Epithelial cell of esophagus (primary cell): ENCODE measurements at places on chromosomes 3 and 15.

GRCh38 chr3:73557986-73558726 is 66.6 kb downstream of the PDZRN3 start:
- peak; percentile 40 for DNase-seq

DNA sequence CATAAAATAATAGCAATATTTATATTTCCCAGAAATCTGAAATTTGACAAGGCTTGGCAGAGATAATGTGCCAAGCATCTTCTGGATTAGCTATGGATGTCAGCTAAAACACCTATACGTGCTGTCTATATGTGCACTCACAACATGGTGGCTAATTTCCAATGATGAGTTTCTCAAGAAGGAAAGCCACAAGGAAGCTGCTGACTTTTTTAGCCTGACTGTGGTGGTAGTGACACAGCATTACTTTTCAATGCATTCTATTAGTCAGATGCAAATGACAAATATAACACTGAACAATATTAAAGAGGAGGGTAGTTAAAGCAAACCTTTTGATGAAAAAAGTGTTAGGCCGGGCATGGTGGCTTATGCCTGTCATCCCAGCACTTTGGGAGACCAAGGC is 101.7 kb upstream of the CCDC54 start:
- DNase-seq, result no peak

- no peak for DNase-seq
Observed at GRCh38 chr3:196134691-196135090, 52.8 kb upstream of the TFRC start.

DNA sequence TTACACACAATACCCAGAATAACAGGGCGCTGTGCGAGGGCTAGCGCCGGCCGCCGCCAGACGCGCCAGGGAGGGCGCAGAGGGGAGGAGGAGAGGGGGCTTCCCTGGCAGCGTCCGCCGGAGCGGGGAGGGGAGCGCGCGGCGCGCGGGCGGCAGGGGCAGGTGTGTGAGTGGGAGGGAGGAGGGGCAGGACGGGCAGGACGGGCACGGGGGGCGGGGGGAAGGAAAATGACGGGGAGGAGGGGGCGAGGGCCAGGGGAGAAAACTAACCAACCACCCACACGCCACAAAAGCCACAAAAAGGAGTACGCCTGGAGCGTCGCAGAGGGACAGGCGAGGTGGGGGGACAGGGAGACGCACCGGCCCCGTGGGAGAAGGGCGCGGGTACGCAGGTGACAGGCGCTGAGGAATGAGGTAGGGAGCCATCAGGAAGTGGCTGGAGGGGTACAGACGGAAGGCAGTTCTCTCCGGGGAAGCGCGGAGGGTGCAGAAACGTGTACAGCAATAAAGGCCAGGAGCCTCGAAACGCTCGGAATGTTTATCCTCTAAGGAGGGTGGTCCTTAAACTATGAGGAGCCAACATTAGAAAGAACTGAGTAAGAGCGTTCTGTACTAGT is 610 bp upstream of the SATB1 start:
- DNase-seq, result peak; percentile 4

GRCh38 chr3:156762631-156763185 is 63.4 kb upstream of the LEKR1 start:
- DNase-seq, result peak; percentile 41

DNA sequence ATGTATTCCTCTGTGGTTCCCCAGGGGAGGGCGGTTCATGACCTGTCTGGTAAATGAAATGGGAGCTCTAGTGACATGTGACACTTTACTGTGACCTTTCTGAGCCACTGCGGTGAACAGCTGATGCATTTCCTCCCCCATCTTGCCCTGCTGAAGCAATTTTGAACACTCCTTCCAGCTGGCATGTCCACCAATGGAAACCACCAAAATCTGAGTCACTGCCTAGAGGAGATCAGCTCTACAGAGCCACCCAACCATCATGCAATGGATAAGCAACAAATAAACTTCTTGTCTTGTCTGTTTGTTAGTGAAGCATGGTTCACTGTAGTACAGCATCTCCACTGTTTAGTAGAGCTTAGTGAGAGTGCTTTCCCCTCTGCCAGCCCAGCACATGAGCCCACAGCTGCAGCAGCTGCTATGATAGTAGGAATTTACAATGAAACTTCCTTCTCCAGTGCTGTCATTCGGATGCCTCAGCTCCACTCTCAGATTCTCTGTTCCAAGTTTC is 479.4 kb downstream of the NTRK3 start:
- DNase-seq, result no peak

GRCh38 chr15:61038910-61039309 is 190.2 kb downstream of the RORA start:
- no peak for DNase-seq

DNA sequence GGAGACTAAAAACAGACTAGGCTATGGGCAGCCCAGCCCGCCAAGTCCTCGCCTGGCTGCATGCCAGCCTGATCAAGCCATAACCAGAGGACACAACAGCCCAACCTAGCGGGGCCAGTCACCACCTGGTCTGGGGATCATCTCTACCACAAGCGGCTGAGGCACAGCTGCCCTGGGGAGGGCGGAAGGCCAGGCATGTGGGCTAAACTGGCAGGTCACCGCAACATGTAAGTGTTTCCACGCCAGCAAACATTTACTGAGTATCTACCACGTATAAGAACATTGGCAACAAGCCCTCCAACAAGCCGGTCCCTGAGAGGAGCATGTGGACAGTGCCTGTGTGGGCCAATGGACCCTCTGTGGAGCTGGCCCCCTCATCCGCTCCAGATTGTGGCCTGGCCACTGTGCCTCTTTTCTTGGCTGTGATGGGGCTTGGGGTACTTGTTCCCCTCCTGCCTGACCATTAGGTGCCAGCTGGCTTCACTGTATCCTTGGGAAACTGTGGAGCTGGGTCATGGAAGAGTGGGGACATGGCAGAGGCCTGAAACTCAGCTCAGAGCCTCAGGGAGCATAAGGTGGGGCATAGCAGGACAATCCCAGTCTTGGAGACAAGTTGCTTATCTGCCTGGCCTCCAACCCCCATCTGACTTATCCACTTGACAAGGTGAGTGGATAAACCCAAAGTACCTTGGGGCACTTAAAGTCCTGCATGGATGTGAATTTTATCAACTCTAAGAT is 9.0 kb downstream of the UBXN7 start:
- DNase-seq, result no peak

DNA sequence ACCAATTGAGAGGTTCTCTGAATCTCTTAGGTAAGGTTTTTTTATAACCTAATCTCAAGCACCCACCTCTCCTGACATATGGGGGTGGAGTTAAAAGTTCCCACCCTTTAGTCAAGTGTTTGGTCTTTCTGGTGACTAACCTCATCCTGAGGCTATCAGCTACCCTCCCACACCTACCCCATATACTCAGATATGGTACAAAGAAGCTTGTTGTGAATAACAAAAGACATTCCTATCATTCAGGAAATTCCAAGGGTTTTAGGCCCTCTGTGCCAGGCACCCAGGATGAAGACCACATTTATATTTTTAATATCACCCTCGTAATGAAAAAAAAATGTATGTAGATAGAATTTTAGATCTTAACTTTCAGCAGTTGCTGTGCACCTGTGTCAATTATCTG is 9.0 kb downstream of the CHMP2B start:
- DNase-seq, result no peak

DNA sequence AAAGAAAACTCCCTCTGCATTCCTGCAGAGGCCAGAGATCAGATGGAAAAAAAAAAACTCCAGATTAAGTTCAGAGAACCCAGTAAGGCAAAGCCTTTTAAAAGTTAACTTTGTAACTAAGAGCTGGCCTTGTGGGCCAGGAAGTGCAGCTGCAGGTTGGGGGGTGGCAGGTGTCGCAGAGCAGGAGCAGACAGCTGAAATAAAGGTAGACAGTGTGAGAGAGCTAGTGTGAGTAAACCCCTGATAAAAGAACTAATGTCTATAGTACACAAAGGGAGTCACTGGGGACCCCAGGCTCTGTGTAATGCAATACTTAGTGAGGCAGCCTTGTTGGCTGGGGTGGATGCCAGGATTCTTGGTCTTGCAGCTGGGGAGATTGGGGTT is 42.1 kb downstream of the PPCDC start:
- no peak for DNase-seq

DNA sequence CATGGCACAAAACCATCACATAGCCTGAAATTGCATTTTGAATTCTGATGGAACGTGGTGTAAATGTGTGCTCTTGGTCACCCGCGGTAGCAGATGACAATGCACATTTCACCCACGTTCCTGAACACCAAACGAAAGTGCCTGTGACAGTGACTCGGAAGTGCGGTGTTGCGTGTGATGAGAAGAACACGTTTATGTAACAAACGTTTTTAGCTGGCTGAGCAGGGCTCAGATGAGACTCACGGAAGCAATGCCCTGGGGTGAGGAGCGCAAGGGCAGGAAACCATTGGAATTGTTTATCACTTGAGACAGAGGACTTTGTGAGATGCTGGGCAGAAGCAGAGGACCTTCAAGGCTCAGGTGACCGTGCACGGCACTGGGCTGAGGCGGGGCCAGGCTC is 449.2 kb upstream of the CFAP20DC start:
- DNase-seq, result no peak

- no peak for DNase-seq
Observed at GRCh38 chr3:152192050-152192449, 76.7 kb upstream of the MBNL1 start.

- DNase-seq, result no peak
Observed at GRCh38 chr3:120560304-120561250, 35.6 kb upstream of the NDUFB4 start.

- no peak for DNase-seq
Observed at GRCh38 chr3:45938043-45938435, 5.2 kb upstream of the CXCR6 start.

DNA sequence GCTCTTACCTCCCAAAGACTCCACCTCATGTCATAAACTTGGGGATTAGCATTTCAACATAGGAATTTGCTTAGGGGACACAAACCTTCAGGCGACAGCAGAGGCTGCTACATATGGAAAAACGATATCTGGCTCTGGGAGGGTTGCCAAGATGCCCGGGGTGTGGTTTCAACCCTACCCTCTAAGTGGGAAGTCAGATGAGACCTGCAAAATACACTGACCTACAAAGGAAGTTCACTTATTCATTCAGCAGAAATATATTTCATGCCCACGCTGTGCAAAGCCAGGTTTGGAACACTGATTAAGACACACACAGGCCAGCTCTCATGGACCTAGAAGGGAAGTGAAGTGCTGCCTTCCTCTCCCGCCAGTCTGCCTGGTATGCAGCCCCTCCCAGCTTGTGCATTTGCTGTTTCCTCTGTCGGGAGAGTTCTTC is 239.3 kb downstream of the FEZF2 start:
- DNase-seq, result peak; percentile 33

- no peak for DNase-seq
Observed at GRCh38 chr3:189567766-189568420, 63.3 kb upstream of the TP63 start.

DNA sequence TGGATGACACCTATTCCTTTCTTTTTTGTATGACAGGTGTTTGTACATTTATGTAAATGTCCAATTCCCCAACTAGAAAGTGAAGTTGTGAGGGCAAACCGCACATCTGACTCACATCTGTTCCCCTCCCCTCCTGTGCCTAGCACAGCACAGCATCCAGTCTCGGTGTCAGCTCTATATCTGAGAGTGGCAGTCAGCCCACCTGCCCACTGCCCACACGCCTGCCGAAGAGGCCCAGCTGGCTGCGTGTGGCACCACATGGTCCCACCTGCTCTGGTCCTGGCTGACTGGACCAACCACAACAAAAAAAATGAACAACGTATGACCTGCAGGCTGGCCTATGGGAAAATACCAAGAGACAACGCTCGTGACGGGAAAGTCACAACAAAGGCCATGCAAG is 62.8 kb downstream of the XXYLT1 start:
- DNase-seq, result no peak

GRCh38 chr15:68369931-68370767 is 61.8 kb downstream of the ITGA11 start:
- no peak for DNase-seq

DNA sequence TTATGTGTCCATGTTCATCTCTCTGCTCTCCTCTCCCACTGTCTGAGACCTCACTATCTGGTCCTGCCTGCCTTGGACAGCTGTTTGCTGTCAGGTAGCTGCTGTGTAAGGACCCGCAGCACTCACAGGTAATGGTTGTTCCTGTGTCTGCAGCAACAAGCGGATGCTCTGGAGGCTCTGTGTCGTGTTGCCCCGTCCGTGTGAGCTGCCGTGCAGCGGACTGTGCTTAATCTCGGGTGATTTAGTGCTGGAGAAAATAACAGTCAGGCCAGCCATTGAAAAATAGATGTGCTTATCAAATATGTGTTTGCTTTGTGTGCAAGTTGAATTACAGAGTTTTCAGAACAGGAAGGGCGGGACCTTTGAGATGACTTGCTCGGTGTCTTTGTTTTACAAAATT is 121.4 kb downstream of the GABRG3 start:
- DNase-seq, result no peak

DNA sequence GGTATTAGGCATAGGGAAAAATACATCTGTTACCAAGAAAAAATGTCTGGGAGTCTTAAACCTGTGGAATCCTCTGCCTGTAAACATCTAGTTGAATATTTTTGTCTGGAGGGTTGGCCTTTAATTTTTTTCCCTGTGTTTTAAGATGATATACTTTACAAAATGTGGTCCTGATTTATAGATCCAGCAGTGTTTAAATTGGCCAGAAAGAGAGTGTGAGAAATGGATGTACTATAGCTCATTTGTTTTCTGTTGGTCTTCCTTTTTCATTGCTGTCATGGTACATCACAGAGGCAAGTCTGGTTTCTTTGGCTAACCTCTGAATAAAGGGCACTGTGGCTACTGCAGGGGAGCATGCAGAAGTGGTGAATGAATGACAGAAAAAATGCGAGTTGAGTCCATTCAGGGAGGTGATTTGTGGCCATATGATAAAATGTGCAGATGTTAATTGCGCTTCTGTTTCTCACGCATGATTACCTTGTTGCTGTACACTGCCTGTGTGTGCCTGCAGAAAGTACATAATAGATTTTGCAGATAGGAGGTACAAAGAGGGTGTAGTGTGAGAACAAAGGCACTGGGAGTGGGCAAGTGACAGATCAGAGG is 150.0 kb downstream of the NFKBIZ start:
- DNase-seq, result no peak

DNA sequence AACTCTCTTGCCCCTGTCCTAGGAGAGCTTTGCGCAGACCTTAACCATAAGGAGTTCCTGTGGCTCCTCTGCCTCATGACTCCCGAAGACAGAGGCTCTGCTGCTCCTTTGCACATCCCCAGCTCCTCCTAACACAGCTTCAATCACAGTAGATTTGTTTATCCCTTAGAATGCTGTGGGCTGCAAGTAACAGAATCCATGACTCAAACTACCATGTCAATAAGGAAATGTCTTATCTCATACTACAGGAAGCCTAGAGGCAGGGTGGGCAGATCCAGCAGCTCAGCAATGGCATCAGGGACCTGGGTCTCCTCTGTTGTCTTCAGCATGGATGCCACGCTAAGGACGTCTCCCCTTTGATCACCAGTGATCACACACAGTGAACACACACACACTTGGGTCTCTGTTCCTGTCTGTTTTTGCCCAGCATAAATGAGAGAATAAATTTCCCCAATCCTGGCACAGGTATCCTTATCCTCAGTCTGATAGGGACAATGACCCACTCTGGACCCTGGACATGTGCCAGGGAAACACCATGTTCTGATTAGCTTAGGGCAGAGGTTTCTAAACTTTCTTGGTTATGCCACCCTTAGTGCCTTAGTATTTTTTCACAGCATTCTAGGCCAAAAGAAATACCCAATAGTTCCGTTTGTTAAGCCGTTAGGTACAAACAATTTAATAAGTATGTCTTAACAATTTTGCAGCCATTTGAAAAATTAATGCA is 46.1 kb upstream of the MRPS22 start:
- DNase-seq, result no peak

GRCh38 chr3:56052188-56052587 is 416.1 kb downstream of the ERC2 start:
- no peak for DNase-seq
